ENCODE measurements at places on chromosomes 4 and X.
A peak's percentile ranks its signal among the peaks of the same experiment; 100 is the strongest.

DNA sequence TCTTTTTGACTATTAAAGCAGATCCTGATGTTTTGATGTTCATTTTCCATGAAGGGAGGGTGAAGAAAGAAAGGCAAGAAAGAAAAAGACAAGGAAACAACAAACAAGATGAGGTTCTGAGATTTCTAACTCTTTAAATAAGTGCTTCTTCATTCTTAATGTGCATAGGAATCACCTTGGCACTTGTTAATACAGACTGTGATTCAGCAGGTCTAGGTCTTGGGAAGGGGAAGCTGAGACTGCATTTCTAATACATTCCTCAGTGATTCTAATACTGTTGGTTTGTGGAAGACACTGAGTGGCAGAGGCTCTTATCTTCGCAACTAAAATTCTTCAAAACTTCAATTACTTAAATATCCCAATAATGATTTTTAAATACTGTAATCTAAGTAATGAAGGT is 95.2 kb upstream of the NAP1L5 start:
- DNase-seq: no peak

DNA sequence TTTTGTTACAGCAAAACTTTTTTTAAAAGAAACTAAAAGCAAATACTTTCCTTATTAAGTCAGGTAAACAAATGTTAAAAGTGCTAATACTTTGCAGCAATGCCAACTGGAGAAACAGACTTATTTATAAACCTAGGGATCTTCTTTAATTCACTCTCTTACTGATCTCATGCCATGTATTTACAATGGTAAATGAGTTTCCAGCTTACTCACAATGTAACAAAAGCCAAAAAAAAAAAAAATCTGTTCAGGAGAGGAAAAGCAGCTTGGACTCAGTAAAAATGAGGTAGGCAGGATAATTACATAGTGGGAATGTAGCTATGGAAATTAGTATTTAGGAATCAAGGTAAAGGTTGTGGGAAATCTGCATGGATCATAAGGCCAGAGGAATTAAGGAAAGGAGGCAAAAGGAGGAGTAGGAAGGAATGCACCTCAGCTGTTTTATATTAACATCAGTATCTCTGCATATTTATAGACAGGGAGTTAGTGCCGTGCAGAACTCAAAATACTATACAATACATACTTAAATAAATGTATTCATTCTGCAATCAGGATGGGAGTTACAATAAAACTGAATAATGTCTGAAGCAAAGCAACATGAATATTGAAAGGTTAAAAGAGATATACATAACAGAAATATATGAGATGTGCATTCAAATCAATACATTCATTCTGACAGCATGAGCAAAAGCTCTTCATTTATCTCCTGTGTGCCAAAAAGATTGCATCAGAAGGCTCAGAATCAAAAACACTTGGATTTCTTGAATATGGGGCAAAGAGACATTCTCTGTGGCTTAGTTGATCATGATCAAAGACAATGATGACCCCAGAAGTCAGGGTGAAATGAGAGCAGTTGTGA is 57.9 kb upstream of the ETNPPL start:
- DNase-seq: no peak

- DNase-seq: no peak
Measured at GRCh38 chrX:42686296-42686695, 91.7 kb downstream of the PPP1R2C start.

DNA sequence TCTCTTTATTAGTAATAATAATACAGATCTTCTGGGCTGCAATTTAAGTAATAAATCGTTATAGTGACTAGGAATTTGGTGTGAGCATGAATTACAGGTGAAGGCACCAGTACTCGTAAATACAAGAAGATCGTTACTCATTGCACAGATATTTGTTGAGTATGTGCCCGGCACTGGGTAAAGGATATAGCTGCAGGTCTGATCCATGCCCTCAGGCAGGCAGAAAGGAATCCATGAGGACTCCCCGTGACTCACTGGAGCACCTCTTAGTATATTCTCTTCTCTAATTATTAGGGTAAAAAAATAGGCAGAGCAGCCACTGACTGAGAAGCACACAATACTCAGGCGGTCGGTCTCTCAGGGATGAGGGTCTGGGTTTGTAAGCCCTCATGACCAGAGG is 868.3 kb downstream of the RAB28 start:
- no peak for DNase-seq

DNA sequence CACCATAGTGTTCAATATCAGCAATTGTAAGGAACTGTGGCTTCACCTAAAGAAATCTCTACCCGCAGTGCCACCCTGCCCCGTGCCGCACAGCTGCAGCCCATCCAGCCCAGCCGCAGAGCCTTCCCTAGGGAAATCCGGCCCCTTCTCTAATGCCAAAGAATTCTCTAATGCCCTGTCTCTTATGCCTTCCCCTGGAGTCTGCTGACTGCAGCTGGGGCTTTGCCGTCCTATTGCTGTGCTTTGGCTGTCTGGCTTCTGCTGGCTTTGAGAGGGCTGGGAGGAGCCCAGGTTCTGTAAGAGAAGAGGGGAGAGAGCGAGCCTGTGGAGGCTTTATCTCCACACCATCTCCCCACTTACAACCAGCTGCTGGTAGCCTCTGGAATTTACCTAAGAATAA is 85.9 kb upstream of the HELT start:
- DNase-seq: no peak

GRCh38 chr4:93732509-93732908 is 96.0 kb upstream of the ATOH1 start:
- DNase-seq: no peak

DNA sequence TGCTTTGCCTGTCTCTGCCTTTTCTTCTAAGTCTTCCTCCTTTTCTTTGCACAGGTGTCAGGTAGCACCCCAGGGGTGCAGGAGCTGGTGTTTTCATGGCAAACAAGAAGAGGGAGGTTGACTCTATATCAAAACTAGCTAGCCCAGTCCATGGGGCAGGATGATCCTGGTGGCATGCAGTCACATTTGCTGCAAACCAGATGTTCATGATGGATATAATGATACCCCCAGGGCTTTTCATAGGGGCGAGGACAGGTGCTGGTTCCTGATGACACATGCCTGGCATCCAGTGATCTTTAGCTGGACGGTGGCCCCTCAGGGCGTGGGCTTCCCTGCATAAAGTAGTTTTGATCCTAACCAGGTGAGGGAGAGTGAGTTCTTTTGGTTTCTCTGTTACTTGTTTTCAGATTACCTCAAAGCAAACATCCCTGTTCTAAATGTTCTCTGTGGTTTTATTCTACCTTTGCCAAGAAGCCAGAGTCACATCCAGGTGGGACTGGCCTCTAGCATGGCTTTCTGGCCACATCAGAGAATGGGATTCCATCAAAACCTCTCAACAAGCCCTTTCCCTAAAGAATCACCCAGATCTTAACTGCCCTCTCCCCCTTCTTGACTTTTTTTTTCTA is 11.2 kb upstream of the UBA6 start:
- no peak for DNase-seq

GRCh38 chr4:106690487-106690886 is 321.9 kb upstream of the GIMD1 start:
- DNase-seq: peak; percentile 2

GRCh38 chrX:42375086-42375485 is 402.9 kb downstream of the PPP1R2C start:
- DNase-seq: no peak

GRCh38 chr4:85474818-85475630 is at the start of gene ARHGAP24:
TSS of gene ARHGAP24 (plus strand) at chr4:85475150.
- DNase-seq: peak; percentile 56

DNA sequence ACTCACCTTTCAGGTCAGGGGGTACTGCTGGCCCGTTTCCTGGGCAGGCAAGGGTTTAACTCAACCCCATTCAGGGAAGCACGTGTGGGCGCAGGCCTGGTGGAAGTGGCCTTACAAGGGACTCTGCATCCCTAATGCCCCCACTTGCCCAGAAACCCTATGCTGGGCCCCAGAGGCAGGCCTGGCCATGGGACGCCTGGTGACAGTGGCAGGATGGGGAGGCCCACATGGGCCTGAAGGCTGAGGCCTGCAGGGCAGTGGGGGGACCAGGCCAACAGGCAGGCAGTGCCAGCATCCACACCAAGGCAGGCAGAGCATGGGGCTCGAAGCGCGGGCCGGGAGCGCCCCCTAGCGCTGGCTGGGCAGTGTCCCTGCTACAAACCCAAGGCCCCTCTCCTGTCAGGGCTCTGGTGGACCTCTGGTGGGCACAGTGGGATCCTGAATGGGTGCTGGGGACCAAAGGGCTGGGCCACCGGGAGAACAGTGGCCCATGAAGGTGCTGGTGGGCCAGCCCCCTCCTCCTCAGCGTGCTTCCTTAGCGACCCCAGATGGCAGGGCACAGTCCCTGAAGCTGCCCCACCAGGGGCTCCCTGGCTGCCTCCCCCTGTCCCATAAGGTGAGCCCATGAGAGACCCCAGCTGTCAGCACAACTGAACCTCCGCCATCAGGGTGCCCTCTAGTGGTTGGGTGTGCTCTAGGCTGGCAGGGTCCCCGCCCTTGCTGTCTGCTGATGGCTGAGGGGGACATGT is 16.8 kb downstream of the FGFR3 start:
- DNase-seq: no peak

- DNase-seq: no peak
Measured at GRCh38 chr4:177726111-177726510, 283.9 kb upstream of the AGA start.

- DNase-seq: no peak
Measured at GRCh38 chr4:31620476-31620875, 900.3 kb downstream of the PCDH7 start.

DNA sequence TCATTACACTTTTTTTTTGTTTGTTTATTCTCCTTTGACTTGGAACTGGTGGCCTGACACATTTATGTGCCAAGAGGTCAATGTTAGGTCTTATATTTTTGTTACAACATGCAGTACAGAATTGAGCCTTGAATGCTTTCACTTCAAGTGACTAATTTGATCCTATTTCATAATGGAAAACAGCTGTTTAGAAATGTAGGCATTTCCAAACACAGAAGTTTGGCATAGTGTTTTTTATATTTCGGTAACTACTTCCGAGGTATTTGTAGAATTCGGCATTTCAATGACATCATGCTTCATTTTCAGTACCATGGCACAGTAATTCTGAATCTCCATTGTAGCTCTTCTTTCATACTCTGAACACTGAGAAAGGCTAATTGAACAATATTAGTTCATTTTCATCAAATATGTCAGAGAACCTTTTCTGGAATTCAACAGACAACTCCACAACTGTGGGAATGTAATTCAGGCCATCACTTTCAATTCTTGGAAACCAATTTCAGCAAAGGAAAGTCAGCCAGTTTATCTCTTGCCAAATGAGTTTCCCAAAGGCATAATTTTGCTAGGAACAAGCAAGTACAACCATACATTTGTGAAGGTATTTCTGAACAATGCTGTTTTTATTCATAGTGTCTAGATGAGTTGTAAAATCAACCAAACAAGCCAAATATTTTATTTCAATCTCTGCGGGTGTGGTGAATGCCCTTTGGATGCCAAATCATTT is 11.4 kb downstream of the FAM120C start:
- DNase-seq: no peak

- DNase-seq: no peak
Measured at GRCh38 chr4:109296527-109296926, 5.9 kb downstream of the COL25A1 start.

DNA sequence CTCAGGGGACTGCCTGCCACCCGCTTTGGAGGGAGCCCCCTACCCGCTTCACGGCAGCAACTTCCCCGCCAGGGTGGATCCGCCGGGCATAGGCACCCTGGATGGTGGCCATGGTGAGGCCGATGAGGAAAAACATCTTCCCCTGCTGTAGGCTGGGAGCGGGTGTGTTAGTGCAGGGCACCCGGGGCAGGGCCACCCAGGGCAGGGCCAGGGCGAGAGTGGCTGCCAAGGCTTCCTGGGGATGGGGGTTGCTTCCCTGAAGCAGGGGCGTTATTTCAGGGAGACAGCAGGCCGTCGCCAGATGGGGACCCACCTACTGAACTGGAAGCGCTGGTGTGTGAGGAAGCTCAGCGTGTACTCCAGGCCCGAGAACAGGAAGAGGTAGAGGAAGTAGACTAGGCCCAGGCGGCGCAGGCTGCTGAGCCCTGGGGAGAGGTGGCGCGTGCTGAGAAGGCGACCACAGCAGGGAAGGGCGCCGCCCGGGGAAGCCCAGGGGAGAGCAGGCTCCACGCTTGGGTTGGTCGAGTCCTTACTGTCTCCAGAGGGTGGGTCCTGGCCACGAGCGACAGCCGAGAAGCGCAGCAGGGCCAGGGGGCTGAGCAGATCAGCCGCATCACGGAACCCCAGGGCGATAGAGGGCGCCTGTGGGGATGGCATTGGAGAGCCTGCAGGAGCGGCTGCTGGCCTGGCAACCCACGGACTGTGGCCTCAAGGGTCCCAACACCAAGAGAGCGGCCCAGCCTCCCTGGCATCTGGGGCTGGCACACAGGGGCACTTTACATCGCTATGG is 31.5 kb downstream of the NOP14 start:
- DNase-seq: peak; percentile 44

- no peak for DNase-seq
Measured at GRCh38 chr4:84298023-84298718, 200.9 kb downstream of the NKX6-1 start.

- no peak for DNase-seq
Measured at GRCh38 chrX:128929271-128930057, 593.8 kb downstream of the SMARCA1 start.

- DNase-seq: no peak
Measured at GRCh38 chr4:138199568-138200235, 42.4 kb downstream of the SLC7A11 start.

DNA sequence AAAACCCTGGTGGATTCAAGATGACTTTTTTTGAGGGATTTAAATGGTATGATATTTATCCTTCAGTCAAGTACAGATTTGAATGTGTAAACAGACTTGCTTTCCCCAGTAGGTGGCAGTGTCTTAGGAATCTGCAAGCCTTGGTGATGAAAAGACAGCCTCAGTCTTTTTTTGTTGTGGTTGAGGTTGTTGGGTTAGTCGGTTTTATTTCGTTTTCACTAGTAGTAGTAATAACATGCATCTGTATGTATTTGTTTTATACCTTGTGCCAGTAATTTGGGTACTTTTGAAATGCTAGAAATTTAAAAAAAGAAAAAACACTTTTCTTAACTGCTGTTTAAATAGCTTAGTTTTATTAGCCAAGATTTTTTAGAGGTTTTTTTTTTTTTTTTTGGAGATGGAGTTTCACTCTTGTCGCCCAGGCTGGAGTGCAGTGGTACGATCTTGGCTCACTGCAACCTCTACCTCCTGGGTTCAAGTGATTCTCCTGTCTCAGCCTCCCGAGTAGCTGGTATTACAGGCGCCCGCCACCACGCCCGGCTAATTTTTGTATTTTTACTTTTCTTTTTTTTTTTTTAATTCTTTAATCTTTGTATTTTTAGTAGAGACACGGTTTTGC is 39.2 kb downstream of the COPS4 start:
- DNase-seq: peak; percentile 51

All from SIG-M5 (cell line).